Fibroblast of villous mesenchyme (primary cell): ENCODE measurements at places on chromosomes 5 and 9. TPM values are rescaled to one million over a fixed set of nuclear protein-coding genes. Genes with fewer than 3 reads are reported as not detected.

GRCh38 chr5:2093859-2094615 lies 211.3 kb upstream of the IRX4 start:
- DNase-seq: peak; percentile 80

DNA sequence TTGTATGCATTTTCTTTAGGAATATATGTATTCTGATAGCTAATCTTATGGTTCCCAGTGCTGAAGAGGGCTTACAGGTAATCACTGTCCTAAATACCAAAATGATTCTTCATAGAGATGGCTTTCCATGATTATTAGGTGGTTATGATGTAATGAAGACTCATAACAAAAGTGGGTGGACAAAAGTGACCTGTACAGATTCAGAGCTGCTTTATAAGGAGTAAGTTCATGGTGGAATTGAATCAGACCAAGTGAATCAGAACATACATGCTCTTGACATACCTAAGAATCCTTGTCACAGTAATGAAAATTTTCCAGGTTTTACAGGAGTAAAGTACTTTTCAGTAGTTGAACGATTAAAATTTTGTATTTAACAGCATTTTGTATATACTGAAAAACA lies 105.6 kb downstream of the NIPBL start:
- no peak for DNase-seq

Gene NDST1
- total RNA-seq: 87.2 and 89.5 TPM in 2 replicates

Gene SPOCK1
- total RNA-seq: 49.0 and 54.8 TPM in 2 replicates

GRCh38 chr5:81286059-81286617 lies 15.2 kb upstream of the ZCCHC9 start:
- DNase-seq: no peak

Gene HMCN2
- total RNA-seq: under 0.01 TPM in 1 of 2 replicates, not detected in the other

Gene GLRA1
- not detected in 2 replicates for total RNA-seq

- peak; percentile 34 for DNase-seq
These were observed 69.3 kb upstream of the STC2 start for GRCh38 chr5:173397516-173397915.

GRCh38 chr5:168865968-168866367 lies 286.8 kb upstream of the PANK3 start:
- no peak for DNase-seq

Gene RNF38
- 9.0 and 14.7 TPM in 2 replicates for total RNA-seq

Gene STPG3
- total RNA-seq: not detected in 2 replicates

DNA sequence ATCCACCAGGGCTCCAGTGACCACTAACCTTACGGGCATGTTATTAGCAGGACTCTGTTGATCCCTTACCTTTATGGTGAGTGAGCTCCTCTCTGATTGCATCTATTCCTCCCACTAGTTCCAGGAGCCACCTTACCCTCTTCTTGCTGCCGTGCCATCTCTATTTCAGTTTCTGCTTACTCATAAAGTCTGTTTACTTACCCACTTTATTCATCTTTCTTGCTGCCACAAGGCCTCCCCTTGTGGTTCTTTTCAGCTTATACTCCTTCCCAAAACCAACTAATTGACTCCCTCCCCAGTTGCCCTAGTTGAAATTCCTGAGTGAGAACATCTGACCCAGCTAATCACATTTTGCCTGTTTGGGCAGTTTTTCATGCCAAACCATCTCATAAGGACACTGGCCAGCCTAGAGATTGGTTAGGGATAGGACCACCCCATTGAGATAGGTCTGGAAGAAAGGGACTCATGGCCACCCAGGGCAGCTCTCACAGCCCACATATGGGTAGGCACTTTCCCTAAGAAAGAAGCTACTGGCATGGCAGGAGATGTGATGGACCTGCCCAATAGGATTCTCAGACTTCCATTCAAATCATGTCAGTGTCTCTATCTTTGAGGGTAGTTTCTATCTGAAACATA lies 412.7 kb downstream of the EFNA5 start:
- no peak for DNase-seq

- DNase-seq: no peak
These were observed 42.1 kb upstream of the SMIM23 start for GRCh38 chr5:171743436-171744076.

- peak; percentile 72 for DNase-seq
These were observed 47.4 kb upstream of the BARX1 start for GRCh38 chr9:94002316-94003140.

DNA sequence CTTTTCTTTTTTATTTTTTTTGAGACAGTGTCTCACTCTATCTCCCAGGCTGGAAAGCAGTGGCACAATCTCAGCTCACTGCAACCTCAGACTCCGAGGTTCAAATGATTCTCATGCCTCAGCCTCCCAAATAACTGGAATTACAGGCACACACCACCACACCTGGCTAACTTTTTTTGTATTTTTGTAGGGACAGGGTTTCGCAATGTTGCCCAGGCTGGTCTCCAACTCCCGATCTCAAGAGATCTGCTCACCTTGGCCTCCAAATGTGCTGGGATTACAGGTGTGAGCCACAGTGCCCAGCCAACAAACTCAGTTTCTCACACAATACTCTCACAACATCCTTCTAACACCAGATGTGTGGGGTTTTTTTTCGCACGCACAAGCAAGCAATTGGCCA lies 22.1 kb downstream of the AFF4 start:
- no peak for DNase-seq

DNA sequence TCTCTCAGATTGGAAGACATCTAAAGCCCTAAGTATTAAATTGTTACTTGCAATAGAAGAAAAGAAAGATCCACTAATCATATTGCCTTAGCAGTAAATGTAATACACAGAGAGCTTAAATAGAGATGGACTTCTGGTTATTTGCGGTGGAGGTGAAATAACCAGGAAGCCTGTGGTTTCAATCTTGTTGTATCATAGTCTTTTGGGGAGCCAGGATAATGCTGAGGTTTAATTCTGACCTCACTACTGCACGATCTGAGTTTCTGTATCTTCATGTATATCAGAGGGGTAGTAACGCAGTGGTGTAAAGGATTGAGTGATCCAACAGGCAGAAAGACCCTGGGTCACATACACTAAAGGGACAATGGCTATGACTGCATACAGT lies 71.7 kb downstream of the ANKRD55 start:
- no peak for DNase-seq

Gene RNF183
- not detected in 2 replicates for total RNA-seq

- DNase-seq: no peak
These were observed 39.5 kb downstream of the SEMA6A start for GRCh38 chr5:116534964-116535651.

Gene PCDHGA9
- total RNA-seq: 4.7 and 5.2 TPM in 2 replicates

Gene ABO
- total RNA-seq: not detected in 2 replicates

GRCh38 chr9:93305497-93306020 lies 121.6 kb downstream of the WNK2 start:
- DNase-seq: no peak

DNA sequence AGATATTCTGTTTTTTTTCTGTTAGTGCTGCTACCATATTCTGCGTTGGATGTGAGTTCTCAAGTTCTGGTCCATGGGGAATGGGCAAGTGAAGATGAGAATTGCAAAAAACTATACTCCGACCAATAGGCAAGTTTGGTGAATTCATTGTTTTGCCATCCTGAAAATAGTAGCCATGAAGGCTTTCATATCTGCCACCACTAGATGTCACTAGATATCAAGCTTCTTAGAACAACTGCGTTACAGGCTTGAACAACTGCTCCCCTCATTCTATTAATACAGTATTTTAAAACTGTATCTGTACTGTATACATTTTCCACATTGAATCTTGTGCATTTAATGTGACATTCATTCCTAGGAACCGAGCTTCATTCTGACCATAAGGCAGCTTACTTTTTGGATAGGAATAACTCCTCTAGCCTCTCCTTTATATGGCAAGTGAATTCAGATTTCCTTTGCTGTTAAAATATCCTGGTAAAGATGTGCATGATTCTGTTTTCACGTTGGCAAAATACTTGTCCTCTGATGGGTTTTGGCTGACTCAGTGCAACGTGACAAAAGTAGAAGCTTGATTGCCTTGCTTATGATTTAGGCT lies 163.6 kb downstream of the SREK1 start:
- peak; percentile 66 for DNase-seq

DNA sequence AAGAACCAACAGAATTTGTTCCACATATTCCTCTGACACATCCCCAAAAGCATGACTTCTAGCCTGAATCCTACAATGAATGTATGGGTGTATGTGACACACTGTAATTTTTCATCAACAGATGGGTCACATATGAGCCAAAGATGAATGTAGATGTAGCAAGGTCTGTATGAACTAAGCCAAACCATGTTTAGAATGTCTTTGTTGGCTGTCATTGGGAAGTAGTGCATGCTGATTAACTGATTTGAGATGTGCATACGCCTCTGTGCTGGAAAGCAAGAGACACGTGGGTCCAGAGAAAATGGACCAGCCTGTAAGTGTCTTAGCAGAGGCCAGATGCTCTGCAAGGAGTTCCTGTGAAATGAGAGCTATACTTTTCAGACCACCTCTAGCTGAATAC lies 222.0 kb downstream of the COMMD10 start:
- DNase-seq: no peak

DNA sequence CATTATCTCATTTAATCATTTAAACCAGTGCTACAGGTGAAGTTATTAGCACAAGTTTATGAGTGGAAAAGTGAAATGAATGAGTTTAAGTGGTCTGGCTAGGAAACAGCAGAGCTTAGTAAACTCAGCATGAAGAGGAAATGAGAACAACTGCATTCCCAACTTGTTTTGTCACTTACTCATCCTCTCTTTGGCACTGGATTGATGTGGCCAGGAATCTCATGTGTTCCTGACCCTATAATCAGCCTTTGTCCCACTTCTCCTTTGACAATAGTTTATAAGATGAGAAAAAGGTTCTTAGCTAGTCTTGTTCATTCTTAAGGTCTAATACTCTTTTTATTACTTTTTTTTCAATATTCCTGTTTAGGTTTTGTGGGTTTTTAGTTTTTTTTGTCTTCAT lies 559.2 kb upstream of the TLE4 start:
- no peak for DNase-seq

DNA sequence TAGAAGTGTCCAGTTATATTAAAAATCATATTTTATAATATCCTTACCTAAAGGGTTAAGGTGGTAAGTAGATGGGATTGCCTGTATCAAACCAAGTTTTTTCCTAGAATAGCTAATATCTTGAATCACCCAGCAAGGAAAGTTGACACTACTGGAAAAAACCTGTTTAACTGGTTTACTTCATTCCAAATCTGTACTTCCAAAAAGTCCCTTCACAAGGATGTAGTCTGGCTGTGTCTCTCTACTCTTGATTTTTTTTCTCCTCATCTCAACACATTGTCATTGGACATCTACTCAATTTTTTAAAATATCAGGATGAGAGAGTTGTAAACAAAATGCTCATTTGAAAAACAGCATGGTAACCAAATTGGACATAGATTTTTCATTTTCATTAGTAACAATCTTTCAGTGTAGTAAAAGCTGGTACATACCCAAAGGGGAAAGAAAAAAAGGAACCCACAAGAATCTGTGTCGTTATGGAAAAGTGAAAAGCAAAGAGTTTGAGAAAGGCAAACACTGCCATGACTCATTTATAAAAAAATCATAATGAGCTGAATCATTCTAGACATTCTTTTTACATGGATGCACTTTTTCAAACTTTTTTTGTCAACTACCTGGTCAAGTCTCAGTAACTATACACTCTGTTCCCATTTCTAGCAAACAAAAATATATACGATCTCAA lies 173.5 kb downstream of the GLIS3 start:
- peak; percentile 54 for DNase-seq

- DNase-seq: no peak
These were observed 16.1 kb downstream of the FBP1 start for GRCh38 chr9:94623253-94623652.

DNA sequence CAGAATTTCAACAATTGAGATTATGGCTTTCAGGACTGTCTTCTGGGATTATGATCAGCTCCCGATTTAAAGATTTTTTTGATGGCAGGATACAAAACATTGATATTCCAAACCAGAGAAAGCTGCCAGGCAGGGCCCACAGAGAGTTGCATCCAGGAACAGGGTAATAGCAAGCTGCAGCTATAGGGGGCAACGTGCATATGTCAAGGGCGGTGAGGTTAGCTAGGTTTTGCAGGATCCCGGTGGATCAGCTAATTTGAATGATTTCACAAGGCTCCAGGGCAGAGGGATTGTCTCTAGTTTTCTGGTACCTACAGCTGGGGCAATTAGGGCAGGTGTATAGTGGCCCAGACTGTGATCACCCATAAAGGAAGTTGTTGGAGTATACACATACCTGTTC lies 339.4 kb downstream of the CHSY3 start:
- no peak for DNase-seq

DNA sequence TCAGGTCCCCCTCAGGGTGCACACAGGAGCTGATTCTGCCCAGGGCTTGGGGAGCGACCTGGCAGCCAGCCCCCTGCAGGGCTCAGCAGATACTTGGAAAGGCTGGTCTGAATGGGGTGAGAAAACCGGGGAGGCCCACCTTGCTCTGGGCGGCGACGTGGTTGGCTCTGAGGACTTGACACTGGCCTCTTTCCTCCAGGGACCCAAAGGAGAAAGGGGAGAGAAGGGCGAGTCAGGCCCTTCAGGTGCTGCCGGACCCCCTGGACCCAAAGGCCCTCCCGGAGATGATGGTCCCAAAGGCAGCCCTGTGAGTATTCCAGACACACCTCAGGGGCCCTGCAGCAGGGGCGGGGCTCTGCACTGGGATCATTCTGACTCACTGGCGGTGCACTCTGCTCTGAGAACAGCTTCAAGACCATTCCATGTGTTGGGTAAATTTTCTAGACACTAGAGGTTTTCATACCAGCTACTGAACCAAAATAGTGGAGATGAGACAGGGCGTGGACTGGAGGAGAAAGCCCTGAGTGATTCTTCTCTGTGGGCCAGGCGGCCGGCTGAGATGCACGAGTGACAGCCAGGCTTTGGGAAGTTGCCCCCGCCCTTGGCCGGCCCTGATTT lies 65.9 kb upstream of the FCN2 start:
- DNase-seq: no peak

- DNase-seq: no peak
These were observed 48.6 kb upstream of the ADCY2 start for GRCh38 chr5:7347377-7347776.

Gene SPATA31A3
- not detected in 2 replicates for total RNA-seq

Gene CERCAM
- total RNA-seq: 80.2 and 86.8 TPM in 2 replicates

- DNase-seq: no peak
These were observed 36.8 kb upstream of the TEX48 start for GRCh38 chr9:114718801-114719221.

GRCh38 chr9:91376239-91376638 lies 14.5 kb upstream of the AUH start:
- peak; percentile 80 for DNase-seq

DNA sequence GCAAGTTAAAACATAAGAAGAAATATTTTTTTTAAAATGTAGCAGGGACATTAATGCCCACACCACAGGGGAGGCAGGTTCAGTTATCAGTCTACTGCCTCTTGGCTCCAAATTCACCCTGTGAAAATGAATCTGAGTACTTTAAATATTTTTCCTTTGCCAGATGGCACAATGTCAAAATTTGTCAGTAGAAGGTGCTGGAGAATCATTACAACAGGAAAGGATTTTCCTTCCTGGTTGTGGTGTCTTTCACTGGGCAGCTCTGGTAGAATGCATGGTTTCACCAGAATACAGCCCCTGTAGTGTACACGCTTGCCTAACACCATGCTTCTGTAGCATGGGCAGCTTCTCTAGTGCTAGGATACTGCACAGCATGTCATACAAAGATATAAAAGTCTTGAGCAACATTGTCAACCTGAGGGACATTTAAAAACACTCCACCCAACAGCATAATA lies 9.7 kb upstream of the SREK1 start:
- DNase-seq: no peak

GRCh38 chr5:169921384-169921783 lies 58.9 kb downstream of the INSYN2B start:
- DNase-seq: no peak
